Transverse colon (tissue), 4 donors: ENCODE measurements at places on chromosomes 5 and 9.

DNA sequence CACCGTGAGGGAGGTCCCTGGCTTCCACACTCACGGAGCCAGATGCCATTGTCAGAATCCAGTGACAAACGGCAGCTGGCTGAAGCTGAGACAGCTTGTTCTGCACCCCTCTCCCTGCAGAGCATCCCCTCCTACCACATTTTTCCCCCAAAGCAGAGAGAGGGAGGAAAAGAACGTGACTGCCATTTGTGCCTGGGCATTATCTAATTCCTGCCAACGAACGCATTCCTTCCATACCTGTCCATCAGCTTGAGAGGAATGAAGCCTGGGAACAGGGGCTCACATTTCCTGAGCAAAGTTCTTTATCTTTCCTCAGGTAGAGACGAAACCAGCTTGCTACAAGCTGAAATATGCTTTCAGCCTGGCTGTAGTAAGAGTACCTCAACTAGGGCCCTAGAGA, 175.4 kb downstream of the SLIT3 start:
- DNase-seq: no peak

DNA sequence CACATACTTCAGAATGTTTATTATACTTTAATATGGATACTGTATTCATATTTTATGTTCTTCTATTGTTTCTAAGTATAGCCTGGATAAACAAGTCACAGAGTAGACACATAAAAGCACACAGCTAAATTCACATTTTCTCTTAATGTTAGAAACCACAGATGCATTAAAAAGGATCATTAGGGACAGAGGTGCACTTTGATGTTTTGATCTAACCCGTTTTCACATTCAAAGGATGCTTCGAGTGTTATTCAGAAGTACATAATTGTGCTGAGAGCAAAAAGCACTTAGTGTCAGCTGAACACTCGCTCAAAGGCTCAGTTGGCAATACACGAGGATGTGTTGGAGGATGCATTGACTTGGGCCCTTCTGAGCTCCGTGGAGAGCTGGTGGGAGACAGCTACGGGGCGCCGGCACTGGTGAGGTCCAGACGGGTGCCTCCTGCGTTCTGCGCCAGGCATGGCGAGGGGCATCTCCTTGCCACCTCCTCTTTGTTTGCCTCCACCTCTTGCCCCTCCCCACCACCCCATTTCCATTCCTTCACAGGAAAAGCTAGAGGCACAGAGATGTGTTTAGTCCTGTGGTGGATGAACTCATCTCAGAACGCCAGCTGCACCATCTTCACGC, 35.5 kb downstream of the MED10 start:
- DNase-seq: no peak

- DNase-seq: peak; percentile 64
These were observed 3.1 kb downstream of the KLF9 start for GRCh38 chr9:70411121-70411929.

DNA sequence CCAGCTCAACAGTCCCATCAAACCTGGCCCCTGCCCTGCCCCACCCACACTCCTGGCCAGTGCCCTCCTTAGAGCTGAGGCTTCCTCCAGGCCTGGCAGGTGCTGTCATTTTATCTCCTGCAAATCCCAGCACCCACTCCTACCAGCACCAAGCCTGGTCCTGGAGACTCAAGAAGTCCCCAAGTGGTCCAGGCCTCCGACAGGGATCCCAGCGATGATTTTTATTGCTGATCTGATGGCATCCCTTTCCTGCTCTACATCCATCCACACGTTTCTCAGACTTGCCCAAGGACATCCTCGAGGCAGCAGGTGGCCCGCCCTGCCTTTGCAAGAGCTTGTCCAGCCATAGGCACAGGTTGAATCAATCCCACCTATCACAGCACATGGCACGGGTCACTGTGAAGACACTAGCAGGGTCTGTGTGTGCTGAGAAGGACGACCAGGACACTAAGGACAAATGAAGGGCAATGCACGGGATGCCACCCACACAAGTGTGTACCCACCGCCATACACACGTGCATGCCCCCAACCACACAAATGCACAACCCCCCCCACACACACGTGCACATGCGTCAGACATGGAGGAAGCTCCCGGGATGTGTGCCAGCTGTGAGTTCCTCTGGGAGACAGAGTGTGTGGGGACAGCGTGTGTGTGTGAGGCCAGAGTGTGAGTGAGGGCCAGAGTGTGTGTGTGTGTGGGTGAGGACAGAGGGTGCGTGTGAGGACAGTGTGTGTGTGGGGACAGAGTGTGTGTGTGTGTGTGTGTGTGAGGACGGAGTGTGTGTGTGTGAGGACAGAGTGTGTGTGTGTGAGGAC, 62.4 kb upstream of the UBAC1 start:
- DNase-seq: no peak

- no peak for DNase-seq
These were observed 200.4 kb downstream of the FBXL7 start for GRCh38 chr5:15700373-15700772.

DNA sequence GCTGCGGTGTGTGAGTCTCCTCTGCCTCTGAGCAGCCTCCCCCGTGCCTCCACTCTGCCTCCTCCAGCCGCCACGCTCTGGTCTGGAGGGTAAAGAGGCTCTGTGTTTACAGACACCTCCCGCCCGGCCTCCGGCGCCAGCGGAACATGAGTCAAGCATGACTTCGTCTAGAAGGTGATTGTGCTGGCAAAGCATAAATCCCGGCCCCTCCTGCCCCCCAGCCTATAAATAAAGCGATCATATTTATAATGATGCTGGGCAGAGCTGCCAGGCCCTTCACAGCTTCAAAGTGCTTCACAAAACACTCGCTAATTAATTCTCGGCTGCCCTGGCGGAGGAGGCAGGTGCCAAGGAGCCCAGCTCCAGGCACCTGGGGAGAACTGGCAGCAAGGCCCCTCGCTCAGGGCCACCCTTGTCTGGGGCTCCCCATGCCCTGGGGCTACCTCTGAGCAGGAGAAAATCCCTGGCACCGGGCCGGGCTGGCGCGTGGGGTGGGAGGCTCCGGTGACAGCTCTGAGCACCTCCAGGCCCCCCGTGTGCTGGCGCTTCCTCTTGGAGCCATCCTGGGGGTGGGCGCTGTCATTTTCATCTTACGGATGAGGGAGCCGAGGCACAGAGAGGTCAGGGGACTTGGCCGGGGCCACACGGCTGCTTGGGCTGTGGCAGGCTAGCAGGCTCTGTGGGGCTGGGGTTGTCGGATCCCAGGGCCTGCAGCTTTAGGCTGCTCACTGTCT, 87.8 kb downstream of the RXRA start:
- DNase-seq: peak; percentile 52

DNA sequence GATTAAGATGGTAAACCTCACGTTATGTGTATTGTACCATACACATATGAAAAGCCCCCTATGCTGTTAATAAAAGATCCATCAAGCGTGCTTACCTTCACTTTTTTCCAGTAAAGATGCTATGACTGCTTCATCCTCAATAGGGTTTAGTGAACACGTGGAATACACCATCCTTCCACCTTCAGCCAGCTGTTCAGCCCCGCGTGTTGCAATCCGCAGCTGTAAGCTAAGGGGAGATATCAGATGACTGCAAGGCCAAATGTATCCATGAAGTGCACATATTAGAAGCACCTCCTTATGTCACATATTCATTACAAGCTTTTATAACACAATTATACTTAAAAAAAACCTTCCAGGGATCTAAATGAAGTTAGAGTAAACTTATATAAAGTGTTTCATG, 16.2 kb downstream of the NSUN2 start:
- DNase-seq: no peak

DNA sequence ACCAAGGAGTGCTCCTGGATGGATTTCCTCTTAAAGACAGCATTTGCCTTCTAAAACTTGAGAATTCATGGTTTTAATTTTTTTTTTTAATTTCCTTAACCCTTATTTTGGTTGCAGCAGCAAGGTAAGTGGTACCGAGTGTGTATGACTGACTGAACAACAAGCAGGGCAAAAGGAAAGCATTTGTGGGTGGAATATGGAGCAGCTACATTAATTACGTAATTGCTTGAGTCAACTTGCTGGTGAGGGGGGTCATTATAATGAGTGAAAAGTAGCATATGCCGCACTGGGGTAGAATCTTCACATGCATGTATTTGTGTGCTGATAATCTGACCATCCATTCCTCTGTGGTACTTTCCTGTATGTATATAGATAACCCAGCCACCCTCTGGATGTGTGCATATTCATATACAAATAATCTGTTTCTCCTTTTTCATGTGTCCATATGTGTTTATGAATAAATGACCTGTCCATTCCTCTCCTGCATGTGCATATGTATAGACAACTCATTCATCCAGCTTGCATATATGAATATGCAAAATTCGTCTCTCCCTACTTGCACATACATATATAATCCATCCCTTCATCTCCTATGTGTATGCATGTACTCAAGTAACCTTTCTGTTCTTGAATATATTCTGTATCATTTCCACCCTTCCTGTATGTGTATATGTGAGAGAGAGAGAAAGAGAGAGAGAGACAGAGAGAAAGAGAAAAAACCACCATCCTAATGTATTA, 147.5 kb upstream of the RUSC2 start:
- no peak for DNase-seq

DNA sequence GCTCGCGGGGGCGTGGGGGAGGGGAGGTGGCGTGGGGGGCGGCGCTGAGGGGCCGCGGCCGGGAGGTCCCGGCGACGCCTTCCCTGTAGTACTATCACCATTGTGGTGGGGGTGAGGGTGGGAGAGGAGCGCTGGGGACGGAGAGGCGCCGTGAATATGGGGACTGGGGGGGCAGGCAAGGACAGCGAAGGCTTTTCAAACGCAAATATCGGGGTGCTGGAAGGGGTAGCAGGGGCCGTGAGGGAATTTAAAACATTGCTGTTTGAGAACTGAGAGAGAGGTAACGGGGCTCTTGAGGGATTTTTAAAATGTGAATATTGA, 427 bp downstream of the RBM27 start:
- no peak for DNase-seq

DNA sequence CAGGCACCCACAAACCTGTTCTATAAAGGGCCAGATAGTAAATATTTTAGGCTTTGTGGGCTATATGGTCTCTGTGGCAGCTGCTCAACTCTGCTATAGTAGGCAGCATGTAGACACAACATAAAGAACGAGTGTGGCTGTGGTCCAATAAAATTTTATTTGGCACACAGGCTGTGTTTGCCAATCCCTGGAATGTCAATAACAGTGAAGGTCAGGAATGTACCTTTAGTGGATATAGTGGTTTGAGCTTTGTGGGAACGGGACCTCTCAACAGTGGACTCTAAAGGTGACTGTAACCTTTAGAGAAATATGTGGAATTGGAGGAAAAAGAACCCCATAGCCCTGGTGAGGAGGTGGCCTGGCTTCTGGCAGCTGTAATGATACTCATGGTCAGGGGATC, 145.2 kb downstream of the MAST4 start:
- DNase-seq: peak; percentile 26

DNA sequence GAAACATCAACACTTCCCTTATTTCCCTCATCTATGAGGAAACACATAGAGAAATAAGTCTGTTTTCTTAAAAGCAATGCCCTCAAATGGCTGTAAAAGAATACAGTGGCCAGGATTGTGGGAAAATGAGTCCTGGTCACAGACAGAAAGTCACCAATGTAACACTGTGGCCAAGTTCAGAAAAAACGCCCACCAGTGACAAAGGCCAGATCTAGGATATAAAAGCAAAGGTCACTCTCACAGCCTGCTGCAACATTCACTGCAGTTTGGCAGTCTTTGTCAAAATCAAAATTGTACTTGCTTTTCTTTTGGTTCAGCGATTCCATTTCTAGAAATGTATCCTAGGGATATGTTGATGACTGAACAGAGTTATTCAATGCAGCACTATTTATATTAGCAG, 30.5 kb downstream of the TSSK1B start:
- DNase-seq: no peak

DNA sequence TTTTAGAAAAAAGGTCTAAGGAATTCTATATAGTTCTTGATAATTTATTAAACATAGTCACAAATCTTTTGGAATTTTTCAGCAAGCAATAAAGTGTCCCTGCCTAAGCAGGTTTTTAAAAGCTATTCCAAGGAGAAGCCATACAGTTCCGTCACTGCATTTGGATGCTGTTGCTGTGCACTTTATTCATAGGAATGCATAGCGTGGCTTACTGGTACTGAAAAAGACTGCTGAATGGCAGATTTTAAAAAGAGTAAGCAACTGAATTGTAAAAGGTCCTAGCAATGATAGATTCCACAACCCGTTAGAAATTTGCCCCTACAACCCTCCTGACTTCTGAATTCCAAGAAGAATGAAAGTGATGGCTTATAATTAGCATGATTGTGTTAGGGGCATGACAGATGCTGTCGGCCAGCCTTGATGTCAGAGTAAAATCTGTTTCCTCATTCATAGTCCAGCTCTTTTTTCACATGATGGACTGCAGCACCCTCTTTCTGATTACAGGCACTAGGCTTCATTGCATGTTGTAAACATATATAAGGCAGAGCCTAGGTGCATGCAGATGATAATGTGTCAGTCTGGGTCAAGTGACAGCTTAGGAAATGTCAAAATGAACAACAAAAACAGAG, 227.0 kb downstream of the PDE4D start:
- peak; percentile 13 for DNase-seq

DNA sequence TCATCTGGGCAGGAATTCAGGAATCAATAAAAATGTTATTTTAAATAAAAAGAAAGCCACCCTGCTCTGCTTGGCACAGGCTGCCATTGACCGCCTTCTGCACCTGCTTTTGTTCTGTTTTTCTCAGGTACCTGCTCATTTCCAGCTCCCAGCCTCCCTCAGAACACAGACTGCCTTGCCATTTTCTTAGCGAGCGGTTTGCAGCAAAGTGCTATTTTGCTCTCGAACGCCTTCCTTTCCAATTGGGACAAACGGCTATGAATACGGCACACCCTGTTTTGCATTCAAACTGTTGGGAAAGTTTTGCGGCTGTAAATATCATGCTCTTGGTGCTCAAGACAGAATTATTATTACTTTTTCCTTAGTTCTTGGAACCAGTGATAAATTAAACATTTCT, 25.1 kb upstream of the FCN1 start:
- DNase-seq: no peak

DNA sequence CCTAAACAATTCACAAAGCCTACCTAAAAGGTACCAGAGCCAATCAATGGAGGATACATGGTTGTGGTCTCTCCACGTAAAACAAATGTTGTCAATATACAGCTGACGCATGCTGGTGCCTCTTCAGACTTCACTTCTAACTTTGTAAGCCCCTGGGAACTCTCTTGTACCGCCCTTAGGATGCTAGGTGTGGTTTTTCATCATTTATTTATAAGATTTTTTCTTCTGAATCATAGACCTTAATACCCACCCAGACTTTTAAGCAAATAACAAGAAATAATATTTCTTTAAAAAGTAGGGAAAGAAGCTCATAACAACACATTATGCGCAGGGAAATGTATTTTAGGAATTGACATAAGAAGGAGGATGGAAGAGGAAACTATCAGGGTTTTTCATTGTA, 33.0 kb downstream of the SSBP2 start:
- DNase-seq: no peak

GRCh38 chr9:89622933-89623861, 18.4 kb downstream of the GADD45G start:
- DNase-seq: peak; percentile 18

GRCh38 chr9:107176436-107177151, 106.5 kb upstream of the RAD23B start:
- DNase-seq: no peak

- peak; percentile 93 for DNase-seq
These were observed 56.4 kb downstream of the NEURL1B start for GRCh38 chr5:172697123-172698121.
